ENCODE measurements at places on chromosomes 12 and 14. TPM values are rescaled to one million over a fixed set of nuclear protein-coding genes. Genes with fewer than 3 reads are reported as not detected.

DNA sequence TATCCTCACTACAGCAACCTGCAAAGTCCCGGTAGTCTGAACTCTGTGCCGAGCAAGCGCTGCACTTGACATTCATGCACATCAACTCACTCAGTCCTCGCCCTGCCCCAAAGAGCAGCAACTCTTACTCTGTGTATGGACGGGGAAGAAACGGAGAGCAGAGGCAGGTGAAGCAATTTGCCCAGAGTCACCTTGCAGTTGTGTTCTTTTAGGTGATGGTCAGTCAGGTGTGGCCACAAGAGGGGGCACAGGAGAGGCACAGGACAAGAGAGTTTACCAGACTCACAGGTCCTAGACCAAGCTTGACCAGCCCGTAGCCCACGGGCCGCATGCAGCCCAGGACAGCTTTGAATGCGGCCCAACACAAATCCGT, 39.1 kb downstream of the TSPAN11 start:
- no peaks in the 10 kb centered on the region for H3K36me3 ChIP-seq
- H3K4me1 ChIP-seq: no peaks in the 10 kb centered on the region
- no peak for DNase-seq
- no peak overlapping the region for H3K27ac ChIP-seq

The TDG gene
- total RNA-seq: 49.0 TPM

- no peak for DNase-seq
- no peak overlapping the region for H3K27ac ChIP-seq
- no peak overlapping the region for H3K4me3 ChIP-seq
- no peaks in the 10 kb centered on the region for H3K4me1 ChIP-seq
- H3K36me3 ChIP-seq: no peaks in the 10 kb centered on the region
- no peaks in the 10 kb centered on the region for H3K27me3 ChIP-seq
Measured at GRCh38 chr14:62739647-62740046, 305.6 kb downstream of the KCNH5 start.

The TMEM132C gene
- 0.59 TPM for total RNA-seq

GRCh38 chr14:56608689-56609088, 29.1 kb downstream of the TMEM260 start:
- H3K27ac ChIP-seq: no peak overlapping the region
- DNase-seq: no peak
- no peak overlapping the region for H3K4me3 ChIP-seq
- no peaks in the 10 kb centered on the region for H3K27me3 ChIP-seq
- no peaks in the 10 kb centered on the region for H3K36me3 ChIP-seq
- H3K4me1 ChIP-seq: no peaks in the 10 kb centered on the region

GRCh38 chr14:39243831-39244230, 10.1 kb downstream of the MIA2 start:
- no peaks in the 10 kb centered on the region for H3K36me3 ChIP-seq
- H3K4me3 ChIP-seq: no peak overlapping the region
- no peak for DNase-seq
- no peaks in the 10 kb centered on the region for H3K4me1 ChIP-seq

DNA sequence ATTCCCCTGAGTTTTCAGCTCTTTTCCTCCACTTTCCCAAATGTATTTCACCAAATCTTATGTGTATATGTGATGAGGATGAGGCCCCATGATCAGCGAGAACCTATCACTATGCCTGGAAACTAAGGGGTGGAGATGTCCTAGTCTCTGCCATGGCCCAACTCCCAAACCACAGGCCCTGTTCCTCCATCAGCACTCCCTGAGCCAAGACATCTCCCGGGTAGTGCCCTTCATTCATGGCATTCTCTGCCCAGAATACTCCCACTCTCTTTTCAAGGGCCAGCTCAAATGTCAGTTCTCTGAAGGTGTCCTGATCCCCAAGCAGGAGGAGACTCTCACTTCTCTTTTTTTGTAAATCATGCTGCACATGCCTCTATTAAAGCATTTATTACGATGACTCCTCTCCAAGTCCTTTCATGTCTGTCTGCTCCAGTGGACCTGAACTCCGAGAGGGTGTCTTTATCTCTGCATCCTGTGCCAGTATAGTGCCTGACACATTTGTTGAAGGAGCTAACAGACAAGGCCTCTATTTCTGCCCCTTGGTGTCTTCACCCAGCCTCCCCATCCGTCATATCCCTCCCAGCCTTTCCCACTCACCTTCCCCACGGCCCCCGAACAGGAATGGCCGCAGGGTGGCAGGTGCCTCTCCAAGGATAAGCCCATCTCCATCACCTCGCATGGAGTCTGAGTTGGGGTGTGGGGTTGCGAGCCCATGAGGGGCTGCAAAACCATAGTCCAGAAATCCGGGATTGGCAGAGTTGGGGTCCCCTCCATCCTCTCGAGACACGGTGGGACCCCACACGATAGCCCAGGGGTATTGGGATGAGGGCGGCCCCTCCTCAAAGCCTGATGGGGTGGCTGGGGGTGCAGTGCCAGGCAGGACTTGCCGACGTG, 3.7 kb downstream of the PIANP start:
- H3K27ac ChIP-seq: no peak overlapping the region
- no peak for DNase-seq
- H3K27me3 ChIP-seq: no peaks in the 10 kb centered on the region
- peaks cover 2% of the 10 kb centered on the region for H3K4me1 ChIP-seq

GRCh38 chr12:123040106-123040505, 59.6 kb downstream of the ARL6IP4 start:
- no peaks in the 10 kb centered on the region for H3K4me1 ChIP-seq
- no peaks in the 10 kb centered on the region for H3K36me3 ChIP-seq
- no peak overlapping the region for H3K4me3 ChIP-seq
- DNase-seq: no peak
- H3K27me3 ChIP-seq: no peaks in the 10 kb centered on the region
- H3K27ac ChIP-seq: no peak overlapping the region

DNA sequence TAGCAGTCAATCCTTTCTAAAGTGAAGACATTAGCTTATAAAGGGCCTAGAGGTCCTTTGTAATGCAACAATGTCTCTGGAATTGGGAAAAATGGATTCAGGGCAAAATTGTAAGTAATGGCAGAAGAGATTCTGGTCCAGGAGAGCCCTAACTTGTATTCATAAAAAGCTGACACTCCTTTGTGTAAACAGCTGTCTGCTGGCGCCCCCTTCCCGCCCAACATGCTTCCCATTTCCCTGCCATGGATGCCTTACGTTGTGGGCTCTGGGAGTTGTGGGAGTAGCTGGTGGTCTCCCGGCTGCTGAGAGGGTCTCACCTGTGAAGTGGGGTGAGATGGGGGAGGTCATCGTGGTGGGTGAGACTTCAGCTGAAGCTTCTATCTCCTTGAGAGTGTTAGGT, 2.3 kb downstream of the ACRBP start:
- H3K36me3 ChIP-seq: no peaks in the 10 kb centered on the region
- no peak overlapping the region for H3K4me3 ChIP-seq
- H3K4me1 ChIP-seq: peaks cover 2% of the 10 kb centered on the region
- no peak overlapping the region for H3K27ac ChIP-seq
- no peak for DNase-seq
- peaks cover 5% of the 10 kb centered on the region for H3K27me3 ChIP-seq

The MDGA2 gene
- total RNA-seq: 1.1 TPM
